Testis (tissue), 5 donors: ENCODE measurements at places on chromosomes 7 and 10. TPM values are rescaled to one million over a fixed set of nuclear protein-coding genes. Genes with fewer than 3 reads are reported as not detected.

The CSTF2T gene
- total RNA-seq, result 15.6 TPM

The STOX1 gene
- total RNA-seq, result 3.8 TPM

The MYO1G gene
- total RNA-seq, result 0.63 TPM

The EPHA1 gene
- 5.9 TPM for total RNA-seq

The FAM25G gene
- total RNA-seq, result 8.3 TPM

The KLF14 gene
- 1.5 TPM for total RNA-seq

The HHEX gene
- 4.0 TPM for total RNA-seq

The CDCA7L gene
- 47.1 TPM for total RNA-seq

The CTAGE8 gene
- 4.4 TPM for total RNA-seq

The NPC1L1 gene
- 0.37 TPM for total RNA-seq

The ERV3-1 gene
- 75.7 TPM for total RNA-seq

The MACC1 gene
- 0.74 TPM for total RNA-seq

The PPP1R9A gene
- 47.0 TPM for total RNA-seq

The NKX2-3 gene
- 0.24 TPM for total RNA-seq

The SNCG gene
- total RNA-seq, result 8.9 TPM

The C10orf143 gene
- total RNA-seq, result 7.6 TPM

The GBX1 gene
- total RNA-seq, result 2.9 TPM

The ZMYND11 gene
- 66.2 TPM for total RNA-seq

The INHBA gene
- 8.0 TPM for total RNA-seq

The ACSM6 gene
- total RNA-seq, result not detected

The CCM2 gene
- 85.4 TPM for total RNA-seq

The ATAD1 gene
- total RNA-seq, result 68.5 TPM

The GPNMB gene
- 15.6 TPM for total RNA-seq

The NANOS1 gene
- total RNA-seq, result 4.4 TPM

The PRKAR2B gene
- 81.8 TPM for total RNA-seq

The ADCYAP1R1 gene
- 4.3 TPM for total RNA-seq

The GHRHR gene
- total RNA-seq, result 3.6 TPM
